ENCODE measurements at places on chromosomes 12 and 14. TPM values are rescaled to one million over a fixed set of nuclear protein-coding genes. Genes with fewer than 3 reads are reported as not detected.

The SLC25A47 gene
- not detected for total RNA-seq

The FSCB gene
- not detected for total RNA-seq

The LTB4R2 gene
- total RNA-seq, result 6.8 TPM

The DLGAP5 gene
- 11.0 TPM for total RNA-seq

The MYH6 gene
- not detected for total RNA-seq

The NDUFB1 gene
- total RNA-seq, result 144 TPM

The PSEN1 gene
- total RNA-seq, result 81.9 TPM

The SLC10A1 gene
- not detected for total RNA-seq

The ADCY4 gene
- 0.38 TPM for total RNA-seq

The RAB5B gene
- 58.6 TPM for total RNA-seq

The TAS2R13 gene
- total RNA-seq, result 0.32 TPM

The SPX gene
- 0.63 TPM for total RNA-seq

The CHGA gene
- total RNA-seq, result not detected

The RTRAF gene
- 99.9 TPM for total RNA-seq

The ANO2 gene
- total RNA-seq, result not detected

The NEUROD4 gene
- total RNA-seq, result not detected

The WASHC3 gene
- total RNA-seq, result 103 TPM

The CCDC196 gene
- not detected for total RNA-seq

The DDN gene
- total RNA-seq, result not detected

The RPL41 gene
- 1,463 TPM for total RNA-seq

The ARMH4 gene
- total RNA-seq, result 3.3 TPM

The MNAT1 gene
- 53.8 TPM for total RNA-seq

The HAL gene
- not detected for total RNA-seq

The GALNT16 gene
- total RNA-seq, result 1.4 TPM

The NEMP1 gene
- 6.4 TPM for total RNA-seq
